ENCODE measurements at places on chromosomes 2 and 18. TPM values are rescaled to one million over a fixed set of nuclear protein-coding genes. Genes with fewer than 3 reads are reported as not detected.

Gene C2orf74
- total RNA-seq, result 20.9 TPM

Gene VSNL1
- total RNA-seq, result 15.5 TPM

Gene PTMA
- 137 TPM for total RNA-seq

Gene ELOA2
- total RNA-seq, result not detected

Measured in heart right ventricle (tissue), 16 donors.